ENCODE measurements at places on chromosomes 5 and 9.
A peak's percentile ranks its signal among the peaks of the same experiment; 100 is the strongest.

DNA sequence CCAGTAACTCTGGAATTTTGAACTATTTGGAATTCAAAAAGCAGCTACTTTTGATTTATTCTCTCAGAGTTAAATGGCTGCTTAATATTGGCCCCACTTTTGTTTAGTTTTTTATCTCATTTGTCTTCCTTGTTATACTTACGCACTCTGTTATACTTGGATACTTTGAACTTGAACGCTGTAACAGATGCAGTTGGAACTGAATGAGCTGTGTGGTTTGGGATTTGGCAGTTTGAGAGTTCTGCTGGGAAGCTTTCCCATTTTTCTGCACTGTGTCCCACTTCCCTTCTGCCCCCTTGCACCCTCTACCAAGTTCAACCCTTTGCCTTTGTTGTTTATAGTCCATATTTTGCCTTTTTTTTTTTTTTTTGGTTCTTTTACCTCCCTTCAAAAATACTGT lies 3.8 kb downstream of the RHOBTB3 start:
- no peak for DNase-seq

DNA sequence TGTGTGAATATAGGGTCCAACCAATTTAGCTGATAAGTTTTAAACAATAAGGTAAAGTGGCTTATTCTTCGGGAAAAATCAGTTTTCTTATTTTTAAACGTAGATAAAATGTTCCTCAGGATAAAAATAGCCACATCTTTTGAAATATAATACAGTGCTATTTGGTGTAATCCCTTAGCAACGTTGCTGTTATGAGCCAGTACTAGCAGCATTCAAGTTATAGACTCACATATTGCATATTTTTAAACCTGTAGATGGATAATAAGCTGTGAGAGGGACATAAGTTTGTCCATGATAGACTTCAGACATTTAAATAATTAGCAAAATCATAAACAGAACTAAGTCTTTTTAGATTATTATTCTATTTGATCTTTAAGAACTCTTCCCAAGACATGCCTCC lies 6.3 kb downstream of the PDE4D start:
- DNase-seq = no peak

DNA sequence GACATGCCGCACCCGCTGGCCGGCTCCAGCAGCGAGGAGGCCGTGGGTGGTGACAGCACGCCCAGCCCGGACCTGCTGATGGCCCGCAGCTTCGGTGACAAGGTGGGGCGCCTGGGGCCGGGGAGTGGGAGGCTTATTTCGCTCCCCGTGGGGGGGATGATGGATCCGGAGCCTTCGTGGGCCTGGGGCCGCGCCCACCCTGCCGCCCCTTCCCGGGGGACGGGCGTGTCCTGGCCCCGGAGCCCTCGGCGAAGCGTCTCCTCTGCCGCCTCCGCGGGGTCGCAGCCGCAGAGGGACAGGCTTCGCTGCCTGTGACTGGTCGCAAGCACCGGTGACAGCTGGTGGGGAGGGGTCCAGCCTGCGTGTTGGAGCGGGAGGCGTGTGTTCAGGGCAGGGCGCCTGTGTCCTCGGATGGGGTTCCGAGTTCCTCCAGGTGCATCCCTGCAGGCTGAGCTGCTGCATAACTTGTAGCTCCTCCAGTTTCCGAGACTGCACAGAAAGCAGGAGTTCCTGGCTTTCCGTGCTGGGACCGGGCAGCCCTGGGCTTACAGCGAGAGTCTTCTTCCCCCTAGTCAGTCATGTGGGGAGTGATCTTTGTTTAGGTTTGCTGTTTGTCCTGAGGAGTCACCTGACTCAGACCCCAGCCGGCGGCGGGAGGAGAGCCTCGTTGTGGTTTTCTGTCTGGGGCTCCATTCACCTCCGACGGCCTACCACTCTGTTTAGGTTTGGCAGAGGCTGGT lies 666 bp downstream of the SNX30 start:
- DNase-seq = peak; percentile 53

DNA sequence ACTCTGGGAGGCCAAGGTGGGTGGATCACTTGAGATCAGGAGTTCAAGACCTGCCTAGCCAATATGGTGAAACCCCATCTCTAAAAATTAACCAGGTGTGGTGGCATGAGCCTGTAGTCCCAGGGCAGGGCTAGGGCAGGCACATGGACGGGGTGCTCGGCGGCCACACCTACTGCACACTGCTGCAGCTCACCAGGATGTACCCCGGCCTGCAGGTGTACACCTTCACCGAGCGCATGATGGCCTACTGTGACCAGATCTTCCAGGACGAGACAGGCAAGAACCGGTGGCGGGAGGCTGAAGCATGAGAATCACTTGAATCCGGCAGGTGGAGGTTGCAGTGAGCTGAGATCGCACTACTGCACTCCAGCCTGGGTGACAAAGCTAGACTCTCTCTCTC lies 3.2 kb downstream of the ST6GALNAC4 start:
- DNase-seq = no peak

GRCh38 chr5:131957721-131958441 lies 12.4 kb upstream of the MEIKIN start:
- no peak for DNase-seq

DNA sequence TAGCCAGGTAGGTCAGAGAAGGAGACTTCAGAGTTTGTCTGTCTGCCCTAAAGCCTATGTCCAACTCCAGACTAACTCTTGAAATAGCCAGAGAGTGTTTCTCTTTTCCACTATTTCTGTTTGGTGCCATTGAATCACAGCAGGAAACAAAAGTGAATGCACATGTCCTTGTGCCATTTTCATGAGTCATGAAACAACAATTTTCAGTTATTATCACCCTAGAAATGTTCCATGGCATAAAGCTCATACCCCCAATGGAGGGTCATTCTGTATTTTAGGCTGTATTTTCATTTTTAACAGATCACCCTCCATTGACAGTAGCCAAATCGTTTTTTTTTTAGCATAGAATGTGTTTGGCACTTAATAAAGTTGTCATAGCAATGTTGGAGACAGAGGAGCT lies 124.7 kb downstream of the PAPPA start:
- DNase-seq = peak; percentile 24
